ENCODE measurements at places on chromosomes 11 and 22.

- DNase-seq, result no peak
Measured at GRCh38 chr11:121651257-121651605, 198.5 kb upstream of the SORL1-AS1 start.

DNA sequence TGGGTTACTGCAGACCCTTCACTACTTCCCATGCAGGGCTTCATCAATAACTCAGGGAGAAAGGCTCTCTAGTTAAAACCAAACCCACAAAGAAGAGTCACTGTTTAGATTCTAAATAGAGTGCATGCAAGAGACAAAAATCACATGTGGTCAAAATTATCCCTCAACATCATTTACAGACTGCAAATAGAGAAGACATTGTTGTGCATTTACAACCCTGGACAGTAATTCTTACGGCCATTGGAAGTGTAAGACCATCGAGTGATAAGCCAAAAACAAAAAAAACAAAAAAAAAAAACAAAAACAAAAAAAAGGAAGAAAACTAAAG, 93.4 kb downstream of the RASSF10 start:
- no peak for DNase-seq

GRCh38 chr11:46444305-46444704, 52.7 kb upstream of the CHRM4 start:
- DNase-seq, result no peak

- no peak for DNase-seq
Measured at GRCh38 chr22:36860017-36860416, 789 bp upstream of the NCF4 start.

DNA sequence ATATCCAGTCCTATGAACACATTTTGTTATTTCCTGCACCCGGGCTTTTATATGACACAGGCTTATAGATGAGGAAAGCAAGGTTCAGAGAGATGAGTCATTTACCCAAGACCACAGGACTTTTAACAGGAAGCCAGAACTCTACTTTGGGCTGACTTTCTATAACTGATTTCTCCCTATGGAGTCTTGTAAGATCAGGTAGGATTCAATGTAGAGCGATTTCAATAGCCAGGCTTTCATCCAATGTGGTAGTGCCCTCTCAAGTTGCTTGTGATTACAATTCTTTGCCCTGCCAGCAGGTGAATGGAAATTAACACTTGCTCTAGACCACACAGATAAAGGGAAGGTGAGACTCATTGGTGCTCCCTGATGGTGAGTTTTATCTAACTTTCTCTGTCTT, 378.3 kb downstream of the INSC start:
- DNase-seq, result no peak

DNA sequence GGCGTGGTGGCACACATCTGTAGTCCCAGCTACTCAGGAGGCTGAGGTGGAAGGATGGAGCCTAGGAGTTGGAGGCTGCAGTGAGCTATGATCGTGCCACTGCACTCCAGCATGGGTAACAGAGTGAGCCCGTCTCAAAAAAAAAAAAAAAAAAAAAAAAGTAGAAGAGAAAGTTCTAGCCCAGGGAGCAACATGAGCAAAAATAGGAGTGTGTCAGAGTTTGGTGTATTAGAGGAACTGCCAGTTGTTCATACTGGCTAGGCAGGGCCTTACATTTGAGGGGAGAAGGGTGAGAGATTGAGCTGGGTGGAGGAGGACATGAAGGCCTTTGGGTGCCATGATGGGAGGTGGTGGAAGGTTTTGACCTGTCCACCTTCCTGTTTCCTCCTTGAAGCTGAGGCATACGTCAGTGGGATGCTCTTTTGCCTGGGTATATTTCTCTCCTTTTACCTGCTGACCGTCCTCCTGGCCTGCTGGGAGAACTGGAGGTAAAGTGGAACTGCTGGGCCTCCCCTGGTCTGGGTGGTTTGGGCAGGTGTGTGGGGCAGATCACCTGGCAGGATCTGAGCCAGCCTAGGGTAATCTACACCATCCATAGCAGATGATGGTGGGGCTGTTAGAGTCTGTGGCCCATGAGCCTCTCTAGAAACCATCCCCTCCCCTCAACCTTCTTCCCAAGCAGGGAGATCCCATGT, 7.3 kb downstream of the SIDT2 start:
- no peak for DNase-seq

- DNase-seq, result no peak
Measured at GRCh38 chr11:64245797-64246620, 734 bp downstream of the PPP1R14B start.

GRCh38 chr22:48318575-48319320, 1508.9 kb downstream of the BRD1 start:
- no peak for DNase-seq

- DNase-seq, result no peak
Measured at GRCh38 chr22:44740307-44740706, 12.1 kb upstream of the ARHGAP8 start.

DNA sequence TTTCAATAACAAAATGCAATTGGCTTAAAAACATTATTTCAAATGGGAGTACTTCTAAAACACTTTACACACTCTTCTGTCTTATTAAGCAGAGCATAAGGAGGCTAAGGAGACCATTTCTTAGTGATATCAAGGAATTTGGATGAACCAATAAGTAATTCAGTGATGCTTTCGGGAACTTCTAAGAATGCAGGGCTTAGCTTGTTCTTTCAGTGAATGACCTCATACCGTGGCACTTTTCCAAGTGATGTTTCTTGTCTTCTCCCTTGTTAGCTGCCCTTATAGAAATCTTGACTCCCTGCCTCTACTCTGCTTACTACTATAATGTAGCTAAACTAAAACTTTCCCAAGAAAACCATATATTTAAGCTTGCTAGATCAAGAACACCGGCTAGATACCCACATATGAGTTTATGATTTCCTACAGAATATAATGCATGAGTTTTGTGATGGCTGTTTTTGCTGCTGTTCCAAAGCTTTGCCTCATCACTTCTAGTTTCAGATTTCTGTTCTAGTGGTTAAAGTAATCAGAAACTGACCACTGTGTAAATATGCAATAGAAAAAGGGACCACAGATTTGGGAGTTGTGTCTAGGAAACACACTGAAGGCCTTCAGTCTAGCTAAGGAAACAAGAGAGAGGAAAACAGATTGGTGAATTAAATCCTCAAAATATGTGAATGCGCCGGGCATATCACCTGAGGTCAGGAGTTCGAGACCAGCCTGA, 37.5 kb upstream of the STK33 start:
- peak; percentile 56 for DNase-seq

DNA sequence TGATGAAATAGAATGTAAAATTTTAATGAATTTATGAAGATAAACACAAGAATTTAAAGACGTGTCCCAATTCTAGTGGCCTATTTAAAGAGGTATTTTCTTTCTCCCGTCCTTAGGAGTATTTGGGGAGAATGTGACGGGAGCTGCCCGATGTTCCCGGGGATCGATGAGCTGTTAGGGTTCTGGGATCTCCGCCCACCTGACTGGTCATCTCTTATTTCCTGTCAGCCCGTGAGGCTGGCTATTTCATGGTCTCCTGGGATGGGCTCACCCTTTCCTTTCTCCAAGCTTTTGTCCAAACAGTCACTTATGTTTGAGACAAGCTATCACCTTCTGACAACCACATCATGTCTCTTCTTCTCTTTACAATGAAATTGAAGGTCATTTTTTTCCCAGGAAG, 16.9 kb upstream of the CLMP start:
- DNase-seq, result no peak

DNA sequence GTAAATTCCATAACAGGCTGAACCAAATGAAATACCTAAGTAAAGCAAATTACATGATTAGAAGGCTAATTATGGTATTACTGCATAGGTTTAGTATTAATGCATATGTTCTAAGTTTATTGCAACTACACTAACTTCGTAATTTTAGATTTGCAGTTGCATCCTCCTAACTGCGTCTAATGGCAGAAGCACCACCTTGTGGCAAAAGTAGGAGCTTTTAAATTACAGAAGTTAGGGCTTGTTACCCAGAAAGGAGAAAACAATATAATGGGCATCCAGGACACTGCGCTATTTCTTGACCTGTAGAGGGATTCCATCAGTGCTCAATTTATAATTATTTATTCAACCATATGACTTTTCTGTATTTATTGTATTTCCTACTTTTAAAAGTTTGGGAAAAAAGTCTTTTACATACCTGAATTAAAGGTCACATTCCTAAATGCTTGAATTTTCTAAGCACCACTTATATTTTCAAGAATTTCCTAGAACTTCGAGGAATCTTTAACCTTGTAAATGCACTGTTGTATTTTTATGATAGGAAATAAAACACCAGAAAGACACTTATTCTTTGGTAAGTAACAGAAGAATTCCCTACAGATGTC, 16.3 kb upstream of the GPR83 start:
- DNase-seq, result peak; percentile 14

DNA sequence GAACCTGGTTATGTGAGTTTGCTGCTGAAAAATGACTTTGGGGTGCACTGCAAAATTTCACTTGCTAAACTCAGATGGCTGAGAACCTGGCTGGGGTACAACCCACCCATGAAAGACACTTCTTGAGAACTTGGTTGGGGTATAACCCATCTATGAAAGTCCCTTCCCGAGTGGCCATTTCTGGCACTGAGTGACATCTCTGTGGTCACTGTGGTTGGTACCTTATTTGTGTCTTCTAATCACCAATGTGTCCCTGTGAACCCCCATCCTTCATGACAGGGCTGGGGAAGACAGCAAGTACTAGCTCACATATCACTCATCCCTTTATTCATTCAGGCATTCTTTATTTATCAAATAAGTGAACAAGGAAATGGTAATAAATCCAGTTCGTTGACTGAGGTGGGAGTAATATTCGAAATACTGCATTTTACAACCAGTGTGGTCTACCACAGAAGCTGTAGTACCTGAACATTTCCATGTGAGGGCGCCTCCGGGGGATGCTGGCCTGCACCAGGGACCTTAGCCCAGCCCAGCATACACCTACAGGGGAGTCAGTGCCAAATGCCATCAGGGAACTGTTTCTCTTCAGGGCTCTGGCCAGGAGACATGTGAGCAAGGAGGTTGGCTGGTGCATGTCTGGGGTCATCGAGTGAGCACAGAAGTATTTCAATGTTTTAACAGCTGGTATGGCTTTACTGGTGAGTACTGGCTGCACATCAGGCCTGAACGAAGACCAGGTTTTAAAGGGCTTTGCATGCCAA, 122.1 kb downstream of the CSNK2A3 start:
- DNase-seq, result no peak

DNA sequence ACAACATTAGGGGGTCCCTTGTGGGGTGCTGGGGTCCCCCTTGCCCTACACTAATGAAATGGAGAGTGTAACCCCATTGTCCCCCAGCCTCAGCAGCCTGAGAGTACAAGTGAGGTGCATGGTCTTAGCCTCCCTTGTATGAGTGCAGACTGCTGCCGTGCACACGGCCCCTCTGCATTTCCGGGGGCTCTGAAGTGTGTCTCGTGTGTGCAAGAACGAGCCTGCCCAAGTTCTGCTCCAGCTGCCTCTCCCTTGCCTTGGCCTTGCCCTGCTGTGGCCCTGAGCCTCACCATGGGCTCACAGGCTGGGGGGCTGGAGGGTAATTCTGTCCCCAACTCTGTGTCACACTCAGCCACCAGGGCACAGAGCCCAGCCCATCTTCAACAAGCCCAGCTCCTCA, 5.2 kb upstream of the EHD1 start:
- DNase-seq, result no peak

DNA sequence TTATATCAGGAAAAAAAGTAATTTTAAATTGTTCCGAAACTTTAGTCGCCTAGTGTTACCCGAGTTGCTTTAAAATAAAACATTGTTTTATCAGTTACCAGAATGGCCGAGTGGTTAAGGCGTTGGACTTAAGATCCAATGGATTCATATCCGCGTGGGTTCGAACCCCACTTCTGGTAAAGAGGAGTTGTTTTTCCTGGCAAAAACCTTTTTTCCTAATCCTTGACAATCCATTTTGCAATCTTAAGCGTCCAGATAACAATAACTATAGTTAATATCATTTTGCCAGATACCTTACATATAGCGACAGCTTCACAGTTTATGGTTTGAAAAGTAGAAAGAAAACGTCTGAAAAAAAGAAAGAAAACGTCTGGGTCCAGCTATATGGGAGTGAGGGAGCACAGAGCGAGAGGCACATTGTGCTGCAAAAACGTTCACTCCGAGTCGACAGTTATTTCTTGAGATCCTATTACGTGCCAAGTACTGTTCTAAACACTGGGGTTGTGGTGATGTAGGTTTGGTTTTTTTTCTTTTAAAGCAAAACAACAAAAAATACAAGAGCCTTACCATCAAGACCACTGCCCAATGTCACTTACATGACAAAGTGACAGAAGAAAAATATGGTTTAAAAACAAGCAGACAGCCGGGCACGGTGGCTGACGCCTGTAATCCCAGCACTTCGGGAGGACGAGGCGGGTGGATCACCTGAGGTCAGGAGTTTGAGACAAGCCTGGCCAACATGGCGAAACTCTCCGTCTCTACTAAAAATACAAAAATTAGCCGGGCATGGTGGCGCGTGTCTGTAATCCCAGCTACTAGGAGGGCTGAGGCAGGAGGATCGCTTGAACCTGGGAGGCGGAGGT, 40.6 kb downstream of the OR4D9 start:
- DNase-seq, result no peak

DNA sequence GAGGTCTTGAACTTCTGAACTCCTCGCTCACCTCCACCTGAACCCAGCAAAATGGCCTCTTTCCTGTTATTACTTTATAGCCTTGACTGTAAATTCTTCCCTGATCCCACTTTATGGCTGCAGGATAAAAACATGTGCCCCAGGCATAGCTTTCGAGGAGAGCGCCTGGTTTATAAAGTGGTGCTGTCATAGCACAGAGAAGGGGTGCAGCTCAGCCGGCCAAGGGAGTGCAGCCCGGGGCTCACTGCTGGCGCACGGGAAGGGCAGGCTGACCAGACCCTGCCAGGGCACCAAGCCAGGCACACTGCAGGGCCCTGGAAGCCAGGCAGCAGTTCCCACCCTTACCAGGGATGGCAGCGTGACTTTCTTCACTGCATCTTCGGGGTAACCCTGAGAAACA, 50.9 kb downstream of the ISX start:
- DNase-seq, result no peak

DNA sequence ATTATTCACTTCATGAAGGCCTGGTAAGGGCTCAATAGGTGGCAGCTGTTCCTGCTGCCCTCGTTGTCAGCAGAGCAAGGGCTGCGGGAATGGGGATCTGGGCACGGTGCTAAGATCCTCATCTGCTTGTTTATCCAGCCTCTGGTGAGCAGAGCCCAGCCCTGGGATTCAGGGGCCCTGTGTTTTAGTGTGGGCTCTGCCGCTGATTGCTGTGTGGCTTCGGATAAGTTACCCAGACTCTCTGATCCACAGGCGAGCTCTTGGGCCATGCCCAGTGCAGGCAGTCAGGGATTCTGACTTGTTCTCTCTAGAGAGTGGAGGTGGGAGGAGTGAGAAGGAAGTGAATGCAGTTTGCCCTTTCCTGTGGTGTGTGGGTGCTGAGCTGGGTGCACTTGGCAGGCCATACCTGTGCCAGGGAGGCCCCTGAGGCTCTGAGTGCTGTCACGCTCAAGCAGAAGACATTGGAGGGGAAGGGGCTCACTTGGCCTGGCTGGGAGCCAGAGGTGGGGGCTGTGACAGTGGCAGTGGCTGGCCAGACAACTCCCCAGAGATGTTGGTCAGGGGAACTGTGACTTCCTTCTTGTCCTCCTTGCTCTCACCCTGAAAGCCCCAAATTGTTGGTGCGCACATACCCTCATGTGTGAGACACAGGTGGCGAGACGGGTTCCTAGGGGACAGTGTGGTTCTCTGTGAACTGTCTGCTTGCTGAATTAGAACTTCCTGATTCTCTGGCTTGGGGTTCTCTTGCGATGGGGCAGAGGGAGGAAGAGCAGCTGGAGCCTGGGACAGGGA, 43.7 kb downstream of the CD82 start:
- no peak for DNase-seq

GRCh38 chr11:77604281-77604680, 14.5 kb downstream of the AQP11 start:
- no peak for DNase-seq

GRCh38 chr11:75425422-75425821, 7.6 kb downstream of the KLHL35 start:
- no peak for DNase-seq

- no peak for DNase-seq
Measured at GRCh38 chr11:26930518-26931247, 63.2 kb upstream of the FIBIN start.

Data from forelimb muscle (tissue), 1 donor.